GM23338 (cell line): ENCODE measurements at places on chromosomes 16 and 17. TPM values are rescaled to one million over a fixed set of nuclear protein-coding genes. Genes with fewer than 3 reads are reported as not detected.

The CACNA1G gene
- total RNA-seq: 3.6 and 5.1 TPM in 2 replicates

The IKZF3 gene
- 0.76 and 1.4 TPM in 2 replicates for total RNA-seq

- DNase-seq: no peak
Observed at GRCh38 chr16:2586901-2587480, 49.2 kb downstream of the PDPK1 start.

GRCh38 chr16:4461250-4462085, 13.0 kb downstream of the NMRAL1 start:
- DNase-seq: peak; percentile 60

The CACNA1H gene
- total RNA-seq: 34.5 and 43.3 TPM in 2 replicates

The UTS2R gene
- 0.49 and 0.82 TPM in 2 replicates for total RNA-seq

DNA sequence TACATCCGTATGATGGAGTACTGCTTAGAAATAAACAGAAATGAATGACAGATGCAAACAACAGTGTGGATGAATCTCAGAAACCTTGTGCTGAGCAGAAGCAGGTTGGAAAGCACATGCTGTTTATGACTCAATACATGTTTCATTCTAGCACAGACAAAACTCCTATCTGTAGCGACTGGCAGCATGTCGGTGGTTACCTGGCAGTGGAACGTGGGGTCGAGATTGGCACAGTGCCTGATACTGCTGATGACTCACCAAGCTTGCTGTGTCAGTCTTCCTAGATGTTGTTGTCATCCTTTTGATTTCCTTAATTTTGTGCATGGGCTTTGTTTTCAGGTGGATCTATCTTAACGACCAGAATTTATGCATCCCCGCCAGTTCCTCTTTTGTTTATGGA, 62.1 kb downstream of the GAN start:
- no peak for DNase-seq

The SLFN11 gene
- 0.04 TPM in 1 of 2 replicates, not detected in the other for total RNA-seq

The KCNAB3 gene
- 0.47 and 1.0 TPM in 2 replicates for total RNA-seq

GRCh38 chr16:64370112-64370511, 751.8 kb downstream of the CDH11 start:
- no peak for DNase-seq

- no peak for DNase-seq
Observed at GRCh38 chr17:1566505-1567199, 4.1 kb upstream of the PITPNA start.

The CX3CL1 gene
- total RNA-seq: 0.16 and 2.8 TPM in 2 replicates

- DNase-seq: peak; percentile 84
Observed at GRCh38 chr16:52912565-52913173, 140.0 kb downstream of the CHD9NB start.

The RPL19 gene
- total RNA-seq: 1,594 and 1,843 TPM in 2 replicates

DNA sequence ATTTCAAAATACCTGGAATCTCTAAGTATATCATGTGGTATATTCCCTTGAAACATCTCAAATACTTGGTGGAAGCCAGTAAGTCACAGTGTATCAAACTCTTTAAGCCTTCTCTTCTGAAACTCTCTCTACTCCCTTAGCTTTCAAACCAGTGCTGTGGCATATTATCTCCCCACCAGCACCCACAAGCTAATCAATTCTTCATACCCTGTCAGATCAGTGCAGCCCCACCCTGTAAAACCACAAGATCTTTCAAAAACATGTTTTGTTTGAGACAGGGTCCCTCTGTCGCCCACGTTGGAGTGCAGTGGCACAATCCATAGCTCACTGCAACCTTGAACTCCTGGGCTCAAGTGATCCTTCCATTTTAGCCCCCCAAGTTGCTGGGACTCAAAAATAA, 91.6 kb upstream of the C17orf78 start:
- no peak for DNase-seq

The CLEC10A gene
- not detected in 2 replicates for total RNA-seq

DNA sequence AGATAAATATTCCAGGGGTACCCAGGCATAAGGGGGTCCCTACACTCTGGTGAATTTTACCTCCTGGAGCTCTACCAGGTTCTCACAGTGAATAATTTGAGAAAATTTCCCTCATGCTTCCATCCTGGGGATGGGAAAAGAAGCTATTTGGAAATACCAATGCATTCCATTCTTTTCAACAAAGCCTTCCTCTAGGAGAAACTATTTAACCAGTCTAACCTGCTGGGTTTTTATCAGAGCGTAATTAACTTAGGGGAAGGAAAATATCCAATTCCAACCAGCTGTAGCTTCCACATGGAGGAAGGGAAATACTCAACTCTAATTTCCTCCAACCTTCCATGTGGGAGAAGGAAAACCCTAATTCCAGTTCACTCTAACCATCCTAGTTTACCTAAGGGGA, 17.0 kb downstream of the MFSD6L start:
- DNase-seq: peak; percentile 34

GRCh38 chr16:3485821-3486505, 9.3 kb downstream of the C16orf90 start:
- DNase-seq: peak; percentile 51

DNA sequence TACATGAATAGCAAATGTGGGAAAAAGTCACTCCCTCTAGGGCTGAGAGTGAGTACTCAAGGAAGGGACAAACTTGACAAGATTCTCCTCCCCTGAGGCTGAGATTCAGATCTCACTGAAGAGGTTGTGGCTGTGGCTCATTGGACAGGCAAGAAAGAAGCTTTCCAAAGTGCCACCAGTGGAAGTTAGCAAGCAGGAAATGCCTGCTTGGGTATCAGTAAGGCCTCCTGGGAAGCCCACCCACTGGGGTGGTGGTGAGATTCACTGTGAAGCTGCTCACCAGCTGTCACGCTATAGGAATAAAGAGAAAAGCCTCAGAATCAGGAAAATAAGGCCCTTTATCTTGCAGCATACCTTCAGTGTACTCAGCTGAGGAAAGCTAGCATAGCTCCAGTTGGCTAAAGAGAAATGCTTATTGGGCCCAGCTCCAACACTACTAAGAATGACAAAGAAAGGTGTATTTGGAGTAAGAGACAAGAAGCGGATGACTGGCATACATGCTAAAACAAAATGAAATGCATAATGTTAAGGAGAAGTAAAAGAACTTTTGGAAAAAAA, 274.4 kb upstream of the TOM1L1 start:
- peak; percentile 69 for DNase-seq

GRCh38 chr16:70770626-70771552, 30.1 kb downstream of the VAC14 start:
- DNase-seq: peak; percentile 77

The WFDC1 gene
- total RNA-seq: 0.43 and 0.76 TPM in 2 replicates

DNA sequence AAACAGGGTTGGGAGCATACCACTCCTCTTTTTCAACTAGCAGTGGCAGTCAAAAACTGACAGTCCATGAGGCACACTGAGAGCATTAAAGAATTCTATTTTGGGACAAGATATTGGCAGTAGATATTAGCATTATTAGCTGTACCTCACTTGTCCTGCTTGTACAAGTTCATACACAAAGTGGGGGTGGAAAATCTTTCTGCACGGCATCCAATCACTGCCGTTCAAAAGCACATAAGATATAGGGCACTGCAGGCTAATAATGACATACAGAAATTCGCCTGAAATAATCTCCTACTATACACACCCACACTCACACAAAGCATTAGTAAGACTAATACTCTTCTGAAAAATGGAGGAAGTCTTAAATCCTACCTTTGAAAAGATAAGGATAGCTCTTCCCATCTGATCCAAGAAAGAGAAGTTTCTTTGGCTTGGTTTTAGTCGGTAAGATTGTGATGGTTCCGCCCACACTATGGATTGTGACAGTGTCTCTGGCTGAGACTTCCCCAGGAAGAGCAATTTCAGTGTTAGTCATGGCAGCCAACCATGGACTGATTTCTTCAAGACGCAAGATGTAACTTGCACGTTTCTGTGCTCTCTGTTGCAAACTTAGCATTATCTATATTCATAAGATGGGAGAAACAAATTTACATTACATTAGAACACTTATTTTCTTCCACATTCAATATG, 40.6 kb upstream of the ARL6IP1 start:
- DNase-seq: no peak

DNA sequence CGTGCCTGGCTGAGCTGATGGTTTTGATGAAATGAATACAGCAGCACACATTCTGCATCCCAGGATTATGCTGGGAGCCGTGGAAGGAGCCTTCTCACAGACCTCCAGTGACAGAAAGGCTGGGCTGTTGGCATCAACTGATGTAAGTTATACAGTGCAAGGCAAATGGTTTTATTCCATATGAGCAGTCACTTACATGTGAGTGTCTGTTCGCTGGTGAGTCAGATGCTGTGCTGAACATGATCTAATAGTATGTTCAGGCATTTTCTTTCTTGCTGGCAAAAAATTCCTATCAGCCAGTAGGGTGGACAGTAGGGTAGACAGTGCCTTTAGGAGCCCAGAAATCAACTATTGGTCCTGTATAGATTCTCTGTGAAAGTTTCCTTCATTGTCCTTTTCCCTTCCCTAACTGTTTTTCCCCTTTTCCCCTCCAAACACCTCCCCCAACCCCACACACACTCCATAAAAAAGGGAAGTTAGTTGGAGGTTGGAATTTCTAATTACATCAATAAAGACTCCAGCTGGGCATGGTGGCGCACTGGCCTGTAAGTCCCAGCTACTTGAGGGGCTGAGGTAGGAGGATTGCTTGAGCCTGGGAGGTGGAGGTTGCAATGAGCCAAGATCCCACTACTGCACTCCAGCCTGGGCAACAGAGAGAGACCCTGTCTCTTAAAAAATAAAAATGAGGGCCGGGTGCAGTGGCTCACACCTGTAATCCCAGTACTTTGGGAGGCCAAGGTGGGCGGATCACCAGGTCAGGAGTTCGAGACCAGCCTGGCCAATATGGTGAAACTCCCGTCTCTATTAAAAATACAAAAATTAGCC, 36.2 kb downstream of the LDHD start:
- no peak for DNase-seq

GRCh38 chr16:73022534-73022933, 25.4 kb downstream of the ZFHX3 start:
- no peak for DNase-seq

- no peak for DNase-seq
Observed at GRCh38 chr16:3842994-3843393, 37.5 kb downstream of the CREBBP start.

- no peak for DNase-seq
Observed at GRCh38 chr16:82203198-82203597, 33.2 kb upstream of the MPHOSPH6 start.

- peak; percentile 16 for DNase-seq
Observed at GRCh38 chr17:6941989-6942388, 53.9 kb upstream of the ALOX12 start.

DNA sequence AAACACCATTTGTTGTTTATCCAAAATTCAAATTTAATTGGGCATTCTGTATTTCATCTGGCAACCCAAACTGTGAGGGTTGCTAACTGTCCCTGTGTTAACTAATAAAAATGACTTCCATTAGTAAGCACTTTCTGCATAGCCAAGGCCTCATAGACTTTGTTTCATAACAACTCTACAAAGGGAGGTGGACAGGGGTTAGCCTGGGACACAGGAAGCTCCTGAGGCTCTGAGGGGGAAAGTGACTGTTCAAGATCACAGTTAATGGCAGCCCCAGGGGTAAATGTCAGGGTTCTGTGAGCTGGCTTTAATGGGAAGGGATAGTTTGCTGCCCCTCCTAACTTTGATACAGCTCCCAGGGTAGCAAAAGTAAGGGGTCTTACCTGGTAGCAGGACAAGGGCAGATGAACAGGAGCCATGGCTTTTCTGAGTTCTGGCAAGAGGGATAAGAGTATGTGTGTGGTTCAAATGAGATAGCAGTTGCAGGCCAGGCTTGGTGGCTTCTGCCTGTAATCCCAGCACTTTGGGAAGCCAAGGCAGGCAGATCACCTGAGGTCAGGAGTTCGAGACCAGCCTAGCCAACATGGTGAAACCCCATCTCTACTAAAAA, 2.2 kb downstream of the HEATR9 start:
- DNase-seq: no peak

- DNase-seq: no peak
Observed at GRCh38 chr16:53805113-53805512, 101.2 kb downstream of the FTO start.

The ULK2 gene
- total RNA-seq: 3.0 and 10.3 TPM in 2 replicates

GRCh38 chr16:49514073-49514980, 140.7 kb downstream of the C16orf78 start:
- no peak for DNase-seq

The TPSD1 gene
- total RNA-seq: 0.17 TPM in 1 of 2 replicates, not detected in the other

The CCT6B gene
- 0.94 TPM in 1 of 2 replicates, not detected in the other for total RNA-seq

DNA sequence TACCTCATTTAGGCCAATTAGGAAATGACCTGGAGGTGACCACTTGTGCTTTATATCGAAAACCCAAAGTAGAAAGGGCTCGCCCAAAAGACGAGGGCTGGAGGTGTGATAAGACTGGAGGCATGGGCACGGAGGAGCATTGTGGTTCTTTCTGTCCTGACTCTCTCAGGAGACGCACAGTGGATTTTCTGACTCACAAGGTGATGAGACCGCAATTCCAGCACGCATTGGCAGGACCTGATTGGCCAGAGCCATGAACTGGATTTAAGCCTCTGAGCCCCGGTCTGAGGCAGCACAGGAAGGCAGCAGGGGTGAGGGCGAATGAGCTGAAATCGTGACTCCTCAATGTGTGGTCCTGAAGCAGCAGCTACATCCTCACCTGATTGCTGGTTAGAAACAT, 559.1 kb upstream of the SALL1 start:
- DNase-seq: no peak

GRCh38 chr17:49029801-49030200, 32.6 kb downstream of the IGF2BP1 start:
- DNase-seq: no peak

GRCh38 chr17:71118039-71118438, 948.7 kb downstream of the KCNJ2 start:
- peak; percentile 62 for DNase-seq

- peak; percentile 91 for DNase-seq
Observed at GRCh38 chr16:84266451-84266850, 26.6 kb upstream of the KCNG4 start.

GRCh38 chr17:71113347-71113746, 944.0 kb downstream of the KCNJ2 start:
- no peak for DNase-seq

- DNase-seq: peak; percentile 75
Observed at GRCh38 chr16:30958175-30959079, 873 bp downstream of the SETD1A start.

- peak; percentile 65 for DNase-seq
Observed at GRCh38 chr16:797120-797420, 3.5 kb downstream of the GNG13 start.

The CLDN7 gene
- 111 and 117 TPM in 2 replicates for total RNA-seq

The CD79B gene
- 1.3 and 3.0 TPM in 2 replicates for total RNA-seq

The VAT1L gene
- total RNA-seq: 22.0 and 24.4 TPM in 2 replicates
